ENCODE measurements at places on chromosomes 16 and 17.

- DNase-seq, result peak; percentile 89
Measured at GRCh38 chr17:42050393-42051012, at the start of gene C17orf113. Gene C17orf113 (minus strand): TSS chr17:42050601. CDS start chr17:42043376, 7,225 bp downstream.

DNA sequence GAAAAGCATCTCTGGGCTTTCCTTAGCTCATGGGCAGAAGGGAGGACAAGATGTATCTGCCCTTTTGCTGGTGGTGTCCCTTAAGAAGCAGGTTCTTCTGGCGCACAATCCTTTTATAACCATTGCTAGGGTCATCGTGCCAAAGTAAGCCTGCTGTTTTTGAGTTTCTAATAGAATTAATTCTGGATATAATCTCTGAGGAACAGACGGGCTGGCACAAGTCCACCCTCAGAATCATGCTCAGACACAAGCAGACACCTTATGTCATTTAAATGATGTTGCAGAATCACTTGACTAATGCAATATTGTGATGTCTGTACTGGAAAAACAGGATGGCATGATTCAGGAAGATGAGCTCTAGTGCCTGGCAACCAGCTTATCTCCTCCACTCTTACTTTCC is 18.8 kb upstream of the MMD start:
- no peak for DNase-seq

DNA sequence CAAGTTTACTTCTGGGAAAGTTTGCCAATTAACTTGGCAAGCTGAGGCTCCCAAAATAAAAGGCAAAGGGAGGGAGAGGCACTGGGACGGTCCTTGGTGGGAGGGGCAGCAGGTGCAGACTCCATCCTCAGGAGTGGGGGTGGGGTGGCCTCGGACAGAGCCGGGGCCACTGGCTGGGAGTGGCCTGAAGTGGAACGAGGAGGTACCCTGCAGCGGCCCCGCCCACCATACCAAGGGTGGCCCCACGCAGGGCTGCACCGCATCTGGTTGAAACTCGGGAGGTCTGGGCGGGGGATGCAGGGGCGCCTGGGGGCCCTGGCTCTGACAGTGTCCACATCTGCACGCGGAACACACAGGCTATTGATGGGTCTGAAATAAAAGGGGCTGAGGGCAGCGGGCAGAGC is 42.4 kb upstream of the SLC38A10 start:
- no peak for DNase-seq

DNA sequence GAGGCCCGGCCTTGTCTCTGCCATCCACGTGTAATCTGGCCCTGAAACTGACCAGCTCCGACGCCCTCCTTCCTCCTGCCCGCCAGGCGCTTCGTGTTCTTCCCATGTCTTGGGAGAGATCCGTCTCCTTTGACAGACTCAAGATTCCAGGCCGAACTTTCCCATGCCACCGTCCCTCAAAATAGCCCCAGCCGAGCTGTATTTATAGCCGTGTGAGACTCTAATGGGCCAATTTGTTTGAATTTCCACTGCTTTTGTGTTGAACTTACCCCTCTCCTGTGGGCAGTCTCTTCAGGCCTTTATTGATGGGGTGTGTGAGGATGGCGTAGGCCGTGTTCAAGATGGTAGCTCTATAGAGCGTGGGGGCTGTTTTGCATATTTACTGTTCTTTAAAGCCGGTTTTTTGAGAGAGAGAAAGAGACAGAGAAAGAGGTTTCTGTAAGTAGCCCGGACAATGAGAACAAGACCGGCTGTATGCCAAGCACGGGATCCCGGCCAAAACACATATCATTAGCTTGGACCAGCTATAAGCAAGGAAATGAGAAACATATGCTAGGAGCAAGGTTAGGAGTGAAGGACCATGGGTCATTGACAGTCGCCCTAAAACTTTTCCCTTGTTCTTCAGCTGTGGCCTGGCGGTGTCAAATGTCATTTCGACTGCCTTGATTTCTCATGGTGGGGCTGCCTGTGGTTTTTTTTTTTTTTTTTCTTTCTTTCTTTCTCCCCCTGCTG is 124.5 kb upstream of the ZFHX3 start:
- DNase-seq, result peak; percentile 93

DNA sequence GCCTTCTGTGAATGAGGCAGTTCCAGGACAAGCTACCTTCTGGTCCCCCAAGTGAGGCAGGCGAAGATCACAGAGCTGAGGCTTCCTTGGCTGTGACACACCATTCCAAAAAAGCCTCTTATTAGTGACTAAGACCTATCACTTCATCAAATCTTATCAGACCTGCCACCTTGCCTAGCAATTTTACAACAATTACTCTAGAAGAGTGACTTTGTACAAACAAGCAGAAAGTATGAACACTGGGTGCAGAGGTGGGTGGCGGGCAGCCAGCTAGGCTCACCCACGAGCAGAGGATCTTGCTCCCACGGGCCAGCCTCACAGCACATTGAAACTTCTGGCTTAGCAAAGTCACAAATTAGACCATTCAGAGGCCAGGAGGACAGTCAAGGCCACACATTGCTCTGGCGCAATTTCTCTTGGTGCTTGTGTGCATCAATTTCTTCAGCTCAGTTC is 2.2 kb upstream of the ICAM2 start:
- DNase-seq, result no peak

GRCh38 chr17:55166506-55166905 is 98.3 kb upstream of the HLF start:
- no peak for DNase-seq

GRCh38 chr17:42598905-42599304 is 10.3 kb downstream of the RETREG3 start:
- DNase-seq, result peak; percentile 70

DNA sequence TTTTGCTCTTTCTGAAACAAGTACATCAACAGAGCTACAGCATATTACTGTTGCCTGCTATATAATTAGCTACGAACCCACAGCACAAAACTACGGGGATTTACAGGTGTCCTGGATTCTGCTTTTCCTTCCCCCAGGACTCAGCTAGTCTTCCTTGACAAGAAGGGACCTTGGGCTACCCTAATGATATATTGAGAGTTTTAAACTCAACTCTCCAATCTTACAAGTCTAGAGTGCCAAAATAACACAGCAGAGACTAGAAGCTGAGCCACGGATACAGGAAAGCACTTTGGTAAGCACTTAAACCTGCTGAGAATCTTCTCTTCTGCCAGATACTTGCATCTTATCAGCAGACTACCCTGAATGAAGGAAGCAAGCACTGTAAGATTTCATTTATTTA is 161.4 kb upstream of the C17orf78 start:
- no peak for DNase-seq

- no peak for DNase-seq
Measured at GRCh38 chr17:42018339-42018738, 1.1 kb upstream of the DNAJC7 start.

- no peak for DNase-seq
Measured at GRCh38 chr17:29980261-29980660, 38.8 kb downstream of the EFCAB5 start.

- DNase-seq, result no peak
Measured at GRCh38 chr17:6660805-6661463, 9.4 kb downstream of the C17orf100 start.

DNA sequence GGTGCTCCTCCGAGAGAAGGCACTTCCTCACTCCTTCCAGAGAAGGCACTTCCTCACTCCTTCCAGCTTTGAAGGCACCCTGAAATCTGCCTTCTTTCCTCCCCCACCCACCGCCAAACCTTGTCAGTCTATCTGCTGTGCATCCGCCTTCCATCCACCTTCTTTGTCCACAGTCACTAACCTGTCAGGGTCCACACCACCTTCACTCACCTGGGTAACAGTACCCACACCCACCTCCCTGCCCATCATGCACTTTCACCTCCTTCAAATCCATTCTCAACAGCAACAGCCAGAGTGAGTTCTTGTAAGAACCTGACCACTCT is 5.2 kb downstream of the CCDC102A start:
- DNase-seq, result no peak

DNA sequence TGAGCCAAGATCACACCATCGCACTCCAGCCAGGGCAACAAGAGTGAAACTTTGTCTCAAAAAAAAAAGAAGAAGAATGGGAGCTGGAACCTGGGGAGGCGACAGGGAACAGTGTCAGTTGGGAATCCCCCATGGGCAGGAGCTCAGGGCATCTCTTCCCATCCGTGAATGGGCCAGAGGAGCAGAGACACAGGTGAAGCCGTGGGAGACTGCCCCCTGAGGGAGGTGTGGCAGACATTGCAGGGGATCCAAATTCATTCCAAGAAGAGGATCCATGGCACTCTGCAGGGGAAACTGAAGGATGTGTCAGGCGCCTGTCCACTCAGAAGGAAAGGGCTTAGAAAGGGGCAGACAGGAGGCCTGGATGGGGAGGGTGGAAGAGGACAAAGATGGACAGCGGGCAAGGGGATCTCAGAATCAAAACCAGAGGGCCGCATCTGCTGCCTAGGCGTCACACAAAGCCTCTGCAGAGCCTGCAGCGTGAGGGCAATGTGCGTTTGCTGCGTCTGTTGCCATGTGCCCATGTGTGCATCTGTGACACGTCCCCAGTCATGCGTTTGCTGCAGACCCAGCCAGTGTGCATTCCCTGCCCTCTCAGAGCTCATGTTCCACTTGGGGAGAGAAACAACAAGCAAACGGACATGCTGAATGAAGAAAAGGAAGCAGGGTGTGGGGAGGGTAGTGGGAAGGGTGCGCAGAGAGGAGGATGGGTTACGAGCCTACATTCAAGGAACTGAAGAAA is 30.6 kb upstream of the TNRC6C start:
- no peak for DNase-seq

DNA sequence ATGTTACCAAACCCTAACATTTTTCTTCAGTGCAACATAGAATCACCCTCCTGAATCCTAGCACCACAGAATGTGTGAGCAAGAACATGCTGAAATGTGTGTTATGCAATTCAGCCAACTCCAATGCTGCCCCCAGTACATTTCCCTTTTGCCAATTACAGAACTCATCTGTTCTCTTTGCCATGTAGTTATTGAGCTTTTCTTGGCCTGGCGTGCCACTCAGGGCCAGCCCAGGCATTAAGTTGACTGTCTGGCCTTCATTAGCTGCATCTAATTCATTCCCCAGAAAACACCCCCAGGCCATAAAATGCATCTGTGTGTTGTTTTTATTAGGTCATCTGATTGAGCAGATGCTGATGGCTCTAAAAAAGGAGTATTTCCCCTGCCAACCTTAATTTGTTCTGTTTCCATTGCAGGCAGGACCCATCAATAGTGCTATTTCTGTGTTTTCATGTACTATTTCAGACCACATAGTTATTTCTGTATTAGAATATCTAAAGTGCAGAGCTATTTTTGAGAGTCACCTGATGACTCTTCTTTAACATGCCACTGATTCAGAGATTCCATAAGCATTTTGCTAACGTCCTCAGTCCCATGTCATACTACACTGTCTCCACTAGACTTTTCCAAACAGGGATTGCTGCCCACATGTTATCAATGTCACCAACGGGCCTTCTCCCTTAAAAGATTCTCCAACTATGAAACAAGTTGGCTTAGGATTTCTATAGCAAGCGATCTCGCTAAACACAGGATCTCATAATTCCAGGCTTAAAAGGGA is 969.7 kb downstream of the CDH11 start:
- DNase-seq, result no peak

GRCh38 chr17:76141212-76142038 is at the start of gene FOXJ1:
Gene FOXJ1 (minus strand): TSS chr17:76141245. CDS start chr17:76140395, 850 bp downstream.
- DNase-seq, result peak; percentile 98

DNA sequence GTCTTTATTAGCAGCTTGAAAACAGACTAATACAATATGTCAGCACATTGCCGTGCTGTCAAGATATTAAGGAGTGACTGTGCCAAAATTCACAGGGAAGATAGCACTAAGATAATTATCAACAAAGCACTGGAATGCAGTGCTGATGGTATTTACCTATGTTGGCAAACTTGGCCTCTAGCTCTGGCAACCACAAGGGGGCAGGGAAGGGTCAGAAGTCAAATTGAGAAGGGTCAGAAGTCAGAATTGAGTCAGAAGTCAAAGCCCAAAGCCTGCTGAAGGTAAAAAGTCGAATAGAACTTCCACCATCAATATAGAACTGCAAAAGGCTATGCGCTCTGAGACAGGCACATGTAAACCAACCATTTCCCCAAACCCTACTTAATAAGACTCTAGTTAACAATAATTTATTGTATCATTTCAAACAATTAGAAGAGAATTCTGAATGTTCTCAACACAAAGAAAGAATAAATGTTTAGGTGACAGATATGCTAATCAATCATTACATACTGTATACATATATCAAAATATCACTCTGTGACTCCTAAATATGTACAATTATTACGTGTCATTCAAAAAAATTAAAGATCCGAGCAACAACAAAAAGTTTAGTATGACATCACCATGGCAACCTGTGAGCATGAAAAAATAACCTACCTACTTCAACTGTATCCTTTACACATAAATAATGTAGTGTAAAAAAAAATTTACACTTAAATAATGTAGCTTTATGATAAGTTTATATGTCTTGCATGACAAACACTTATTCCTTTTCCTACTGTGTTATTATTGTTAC is 916.1 kb downstream of the KCNJ2 start:
- no peak for DNase-seq

DNA sequence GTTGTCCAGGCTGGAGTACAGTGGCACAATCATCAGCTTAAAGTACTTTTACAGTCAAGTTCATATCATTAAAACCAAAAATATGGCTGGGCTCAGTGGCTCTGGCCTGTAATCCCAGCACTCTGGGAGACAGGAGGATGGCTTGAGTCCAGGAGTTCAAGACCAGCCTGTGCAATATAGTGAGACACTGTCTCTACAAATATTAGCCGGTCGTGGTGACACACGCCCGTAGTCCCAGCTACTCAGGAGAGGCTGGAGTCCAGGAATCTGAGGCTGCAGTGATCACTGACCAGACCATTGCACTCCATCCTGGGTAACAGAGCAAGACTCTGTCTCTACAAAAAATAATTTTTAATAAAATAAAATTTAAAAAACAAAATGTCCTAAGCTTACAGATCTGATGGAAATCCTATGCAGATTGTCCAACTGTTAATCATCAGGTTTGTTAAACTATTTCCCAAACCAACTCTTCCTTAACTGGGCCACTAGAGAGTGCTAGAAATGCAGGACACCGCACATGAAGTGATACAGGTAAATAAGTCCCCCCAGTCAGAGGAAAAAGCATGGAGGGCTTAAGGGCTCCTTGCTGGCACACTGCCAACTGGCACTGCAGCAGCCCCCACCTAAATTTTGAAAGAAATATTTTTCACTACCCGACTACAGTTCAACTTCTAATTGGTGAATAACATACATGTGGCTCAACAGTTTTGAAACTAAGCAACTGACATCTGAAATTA is 2.8 kb downstream of the USP22 start:
- DNase-seq, result peak; percentile 71
